B cell (primary cell): ENCODE measurements at places on chromosomes 4 and X. TPM values are rescaled to one million over a fixed set of nuclear protein-coding genes. Genes with fewer than 3 reads are reported as not detected.

The NDST3 gene
- not detected in 2 replicates for total RNA-seq

The ZFP42 gene
- not detected in 2 replicates for total RNA-seq

The PITX2 gene
- total RNA-seq: not detected in 2 replicates

The CFAP299 gene
- total RNA-seq: not detected in 2 replicates

The HMX1 gene
- total RNA-seq: not detected in 2 replicates

The C4orf50 gene
- total RNA-seq: 0.02 TPM in 1 of 2 replicates, not detected in the other
